ENCODE measurements at places on chromosomes 4 and X.

DNA sequence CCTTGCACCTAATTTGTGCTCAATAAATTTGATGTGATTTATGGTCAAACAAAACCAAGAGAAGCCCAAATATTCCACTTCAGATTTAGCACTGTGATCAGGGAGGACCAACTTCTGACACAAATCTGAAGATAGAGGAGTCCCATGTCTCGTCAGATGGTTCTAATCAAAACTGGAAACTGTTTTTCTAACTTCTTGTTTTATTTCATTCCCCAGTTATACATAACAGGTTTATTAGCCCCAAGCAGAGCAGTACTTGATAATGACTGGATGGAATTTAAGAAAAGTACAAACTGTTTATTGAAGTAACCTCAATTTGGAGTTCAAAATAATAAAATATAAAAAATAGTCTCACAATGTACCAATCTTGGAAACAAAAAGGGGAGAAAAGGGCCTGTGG is 310.3 kb downstream of the LDB2 start:
- no peak for DNase-seq

DNA sequence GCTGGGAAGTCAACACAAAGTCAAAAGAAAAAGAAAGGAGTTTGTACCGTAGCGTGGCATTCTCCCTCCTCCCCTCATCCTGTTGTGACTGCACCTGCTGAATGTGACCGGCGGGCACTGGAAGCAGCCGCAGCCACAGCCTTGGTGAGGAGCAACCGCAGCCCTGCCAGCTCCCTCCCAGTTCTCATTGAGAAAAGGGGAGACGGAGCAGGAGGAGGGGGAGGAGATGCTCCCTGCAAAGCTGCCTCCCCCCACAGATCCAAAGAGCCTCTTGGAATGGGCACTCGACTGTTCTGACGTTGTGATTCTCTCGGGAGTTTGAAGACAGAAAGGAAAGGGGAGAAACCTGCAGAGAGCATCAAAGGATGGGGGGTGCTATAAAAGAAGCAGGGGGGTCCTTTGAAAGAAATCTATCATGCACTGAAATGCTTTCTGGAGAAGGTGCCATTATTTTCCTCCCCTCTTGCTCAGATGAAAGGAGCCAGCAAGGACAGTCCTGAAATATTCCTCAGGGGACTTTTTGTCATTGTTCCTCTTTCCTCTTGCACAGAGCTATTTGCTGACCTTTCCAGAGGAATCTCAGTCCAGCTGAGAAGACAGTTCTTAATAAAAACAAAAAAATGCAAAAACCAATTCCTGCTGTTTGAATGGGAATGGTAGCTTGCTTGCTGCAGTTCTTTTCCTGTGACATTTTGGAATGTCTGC is 429.7 kb downstream of the MAPK10 start:
- peak; percentile 12 for DNase-seq

DNA sequence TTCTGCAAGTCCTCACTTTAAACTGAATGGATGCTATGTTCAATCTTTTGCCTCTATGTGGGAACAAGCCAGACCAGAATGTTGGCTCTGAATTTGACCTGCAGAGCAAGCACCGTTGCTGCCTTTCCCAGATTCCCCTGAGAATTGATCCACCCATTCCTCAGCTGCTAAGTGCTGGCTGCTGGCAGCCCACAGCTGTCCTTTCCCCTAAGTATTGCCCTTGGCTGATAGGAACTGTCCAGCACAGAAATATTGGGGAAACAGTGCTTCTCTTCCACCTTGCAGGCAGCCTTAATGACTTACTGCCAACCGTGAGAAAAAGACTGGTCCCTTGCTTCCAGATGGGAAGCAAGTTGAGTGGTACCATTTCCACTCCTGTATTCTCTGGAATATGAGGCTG is 475.9 kb downstream of the PDHA2 start:
- DNase-seq: no peak

GRCh38 chrX:38166478-38167083 is 54.1 kb downstream of the SRPX start:
- DNase-seq: no peak

GRCh38 chr4:39278476-39278875 is 87.7 kb downstream of the RFC1 start:
- DNase-seq: no peak

GRCh38 chr4:1928356-1929239 is 57.4 kb downstream of the NSD2 start:
- no peak for DNase-seq

DNA sequence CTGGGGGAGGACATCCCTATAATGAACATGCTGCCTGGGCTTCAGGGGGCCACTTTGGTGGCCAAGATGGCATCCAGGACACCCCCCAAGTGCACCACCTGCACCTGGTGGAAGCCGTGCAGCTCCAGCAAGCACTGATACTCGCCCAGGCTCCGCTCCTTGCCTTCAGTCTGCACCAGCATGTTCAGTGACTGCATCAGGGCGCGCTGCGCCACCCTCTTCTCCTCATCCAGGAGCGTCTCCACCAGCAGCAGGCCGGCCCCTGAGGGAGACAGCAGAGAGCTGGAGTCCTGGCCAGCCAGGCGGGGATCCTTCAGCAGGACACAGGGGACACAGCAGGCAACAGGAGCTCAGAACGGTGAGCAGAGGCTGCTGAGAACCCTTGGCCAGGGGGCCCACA is 11.3 kb upstream of the SLC25A6 start:
- DNase-seq: no peak

GRCh38 chrX:13121020-13121555 is 76.7 kb upstream of the FAM9C start:
- no peak for DNase-seq

- no peak for DNase-seq
Measured at GRCh38 chr4:36226430-36227227, 17.7 kb downstream of the ARAP2 start.

GRCh38 chr4:31662951-31663350 is 942.8 kb downstream of the PCDH7 start:
- no peak for DNase-seq

GRCh38 chr4:8393593-8394038 is 46.9 kb downstream of the ACOX3 start:
- no peak for DNase-seq

DNA sequence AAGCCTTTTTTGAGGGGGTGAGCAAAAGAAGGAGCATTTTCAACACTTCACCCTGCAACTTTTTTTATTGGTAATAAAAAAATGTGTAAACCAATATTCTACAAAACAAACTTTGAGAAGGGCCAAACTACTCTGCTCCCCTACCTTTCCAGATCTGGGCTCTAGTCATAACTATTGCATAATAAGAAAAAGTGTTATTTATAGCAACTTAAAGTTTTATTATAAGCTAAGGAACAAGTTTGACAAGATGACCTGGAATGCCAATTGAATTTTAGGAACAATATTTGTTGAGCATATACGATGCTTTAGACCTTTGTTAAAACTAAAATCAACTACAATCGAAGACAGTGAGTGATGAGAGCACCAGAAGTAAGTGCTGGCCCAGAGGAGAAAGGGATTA is 409.6 kb downstream of the IL15 start:
- no peak for DNase-seq

GRCh38 chr4:14679906-14680305 is 322.4 kb upstream of the CPEB2 start:
- no peak for DNase-seq

DNA sequence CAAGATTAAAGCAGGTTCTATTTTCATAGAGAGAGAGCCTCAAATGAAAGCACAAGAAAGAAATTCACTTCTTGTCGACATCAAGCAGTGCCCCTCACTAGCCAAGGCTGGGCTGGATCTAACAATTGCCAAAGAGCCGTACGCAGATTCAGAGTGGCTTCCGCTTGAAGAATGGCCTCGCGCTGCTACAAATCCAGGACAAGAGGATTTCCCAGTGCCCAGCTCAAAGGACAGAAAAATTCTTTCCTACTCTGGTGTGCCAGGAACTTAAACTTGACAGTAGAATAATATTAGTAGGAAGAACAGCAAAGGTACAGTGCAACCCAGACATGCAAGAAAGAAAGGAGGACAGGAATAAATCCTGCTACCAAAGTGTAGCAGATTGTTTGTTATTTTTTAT is 56.5 kb upstream of the PPARGC1A start:
- no peak for DNase-seq

- no peak for DNase-seq
Measured at GRCh38 chr4:16759931-16760582, 138.4 kb downstream of the LDB2 start.

GRCh38 chr4:2933566-2934076 is 29.6 kb downstream of the NOP14 start:
- no peak for DNase-seq

GRCh38 chrX:67545893-67546495 is 2.2 kb downstream of the AR start:
- peak; percentile 21 for DNase-seq

GRCh38 chr4:140856621-140857062 is 100.5 kb upstream of the TBC1D9 start:
- DNase-seq: no peak

GRCh38 chr4:146545102-146545501 is 23.4 kb upstream of the SLC10A7 start:
- DNase-seq: peak; percentile 14

DNA sequence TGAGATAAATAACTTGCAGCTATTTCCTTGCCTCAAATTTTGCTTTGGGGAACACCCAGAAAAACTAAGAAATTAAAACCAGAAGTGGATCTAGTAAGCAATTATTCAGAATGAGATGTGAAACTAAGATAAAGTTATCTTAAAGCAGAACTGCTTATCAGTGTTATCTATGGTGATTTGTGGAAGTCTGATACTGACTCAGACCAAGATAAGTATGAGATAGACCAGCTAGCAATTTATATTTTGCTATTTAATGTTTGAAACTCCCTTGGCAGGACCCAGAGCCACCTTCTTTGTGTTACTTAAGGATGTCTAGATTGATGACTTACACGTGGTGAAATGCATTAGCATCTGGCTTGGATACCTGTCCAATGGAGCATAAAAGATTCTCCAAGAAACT is 368.1 kb downstream of the EPHA5 start:
- DNase-seq: no peak

DNA sequence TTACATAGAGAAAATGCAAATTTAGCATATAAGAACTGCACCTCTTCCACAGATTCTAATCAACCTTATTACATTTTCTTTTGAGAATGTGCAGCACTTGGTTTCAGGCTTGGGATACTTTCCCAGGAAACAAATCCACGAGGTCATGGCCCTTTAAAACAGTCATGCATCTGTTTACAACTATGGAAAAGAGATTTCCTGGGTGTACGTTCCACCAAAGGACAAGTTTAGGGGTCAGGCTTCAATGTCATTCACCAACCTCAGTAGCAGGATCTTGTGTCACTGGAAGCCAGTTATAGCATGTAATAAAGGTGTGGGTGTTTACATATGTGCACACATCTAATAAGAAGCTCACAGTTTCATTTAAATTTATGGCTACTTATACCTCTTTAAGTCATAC is 30.7 kb downstream of the EREG start:
- DNase-seq: no peak

GRCh38 chr4:26367811-26368210 is 47.0 kb downstream of the RBPJ start:
- DNase-seq: no peak

- no peak for DNase-seq
Measured at GRCh38 chr4:162104459-162105124, 59.2 kb downstream of the FSTL5 start.

DNA sequence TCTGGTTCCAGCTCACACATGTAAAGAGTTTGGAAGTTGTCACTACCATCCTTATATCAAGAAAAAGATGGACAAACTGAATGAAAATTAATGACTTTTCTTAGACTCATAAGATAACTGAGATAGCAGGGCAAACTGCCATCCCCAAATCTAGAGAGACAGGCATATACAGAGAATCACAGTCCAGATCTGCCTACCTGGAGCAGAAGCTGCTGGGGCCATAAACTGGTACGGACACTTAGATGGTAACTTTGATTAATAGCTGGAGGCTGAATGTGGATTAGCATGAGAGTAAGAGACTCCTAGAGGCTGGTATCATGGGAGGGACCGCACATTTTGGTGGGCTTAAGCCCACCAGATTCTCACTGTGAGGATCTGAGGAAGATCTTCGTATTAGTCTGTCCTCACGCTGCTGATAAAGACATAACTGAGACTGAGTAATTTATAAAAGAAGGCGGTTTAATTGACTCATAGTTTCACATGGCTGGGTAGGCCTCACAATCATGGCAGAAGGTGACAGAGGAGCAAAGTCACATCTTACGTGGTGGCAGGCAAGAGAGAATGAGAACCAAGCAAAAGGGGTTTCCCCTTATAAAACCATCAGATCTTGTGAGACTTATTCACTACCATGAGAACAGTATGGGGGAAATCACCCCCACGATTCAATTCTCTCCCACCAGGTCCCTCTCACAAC is 10.8 kb upstream of the POLA1 start:
- no peak for DNase-seq

GRCh38 chr4:6584865-6585264 is 9.9 kb downstream of the MAN2B2 start:
- no peak for DNase-seq
